CD4-positive, alpha-beta T cell treated with Interleukin-6 at 100 ng/mL for 8 hours (primary cell): ENCODE measurements at places on chromosomes 16 and 17.

DNA sequence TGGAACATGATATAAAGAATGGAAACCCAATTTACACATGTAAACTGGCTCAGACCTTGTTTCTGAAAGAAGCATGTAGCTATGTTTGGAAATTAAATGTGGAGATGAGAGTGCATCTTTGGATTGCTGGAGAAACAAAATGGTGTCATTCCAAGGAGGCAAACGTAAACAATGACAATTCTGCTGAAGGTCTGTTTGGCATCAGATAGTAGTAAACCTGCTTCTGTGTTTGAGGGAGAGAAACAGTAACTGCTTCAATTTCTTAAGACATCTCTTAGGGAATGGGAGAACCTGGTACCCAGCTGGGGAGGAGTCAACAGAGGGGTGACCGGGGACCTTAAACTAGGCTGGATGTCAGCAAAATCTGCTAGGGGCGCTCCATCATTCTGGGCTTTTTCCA, 23.5 kb downstream of the GPRC5B start:
- DNase-seq: no peak

- no peak for DNase-seq
Measured at GRCh38 chr16:13029786-13030185, 128.4 kb downstream of the SHISA9 start.

DNA sequence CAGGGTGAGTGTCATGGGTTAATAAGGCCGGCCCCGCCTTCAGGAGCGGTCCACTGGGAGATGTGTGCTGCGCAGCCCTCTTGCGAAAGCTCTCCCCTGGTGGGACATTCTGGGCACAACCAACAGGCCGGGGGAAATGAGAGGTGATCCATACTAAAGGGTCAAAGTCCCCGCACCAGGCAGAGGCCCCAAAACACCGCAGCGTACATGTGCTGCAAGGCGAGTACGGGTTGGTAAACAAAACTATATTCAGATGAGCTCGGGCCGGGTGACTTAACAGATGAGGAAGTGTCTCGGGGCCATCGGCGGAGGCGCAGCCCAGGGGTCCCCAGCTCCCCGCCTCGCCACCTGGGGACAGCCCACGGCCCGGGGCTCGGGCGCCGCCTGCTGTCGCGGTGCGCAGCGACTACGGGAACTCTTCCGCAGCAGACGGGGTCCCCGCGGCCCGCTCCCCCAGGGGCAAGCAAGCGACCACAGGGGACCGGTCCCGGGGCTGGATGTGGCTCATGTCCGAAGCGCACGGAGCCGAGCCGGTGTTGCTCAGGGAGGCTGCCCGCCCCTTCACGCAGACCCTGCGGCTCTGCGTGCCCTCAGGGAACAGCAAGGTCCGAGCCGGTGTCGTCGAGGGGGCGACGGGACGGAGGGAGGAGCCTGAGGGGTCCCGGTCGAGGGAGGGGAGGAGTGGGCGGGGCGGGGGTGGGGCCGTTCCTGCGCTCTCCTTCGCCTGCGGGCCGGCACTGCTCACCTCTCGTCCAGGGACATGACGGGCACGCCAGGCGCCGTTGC, at the start of gene RAB37:
Gene RAB37, plus strand, starts transcription at position 744 of the 786 bp plus-strand sequence. Its CDS starts 17 bp downstream, at position 761.
- peak; percentile 40 for DNase-seq

DNA sequence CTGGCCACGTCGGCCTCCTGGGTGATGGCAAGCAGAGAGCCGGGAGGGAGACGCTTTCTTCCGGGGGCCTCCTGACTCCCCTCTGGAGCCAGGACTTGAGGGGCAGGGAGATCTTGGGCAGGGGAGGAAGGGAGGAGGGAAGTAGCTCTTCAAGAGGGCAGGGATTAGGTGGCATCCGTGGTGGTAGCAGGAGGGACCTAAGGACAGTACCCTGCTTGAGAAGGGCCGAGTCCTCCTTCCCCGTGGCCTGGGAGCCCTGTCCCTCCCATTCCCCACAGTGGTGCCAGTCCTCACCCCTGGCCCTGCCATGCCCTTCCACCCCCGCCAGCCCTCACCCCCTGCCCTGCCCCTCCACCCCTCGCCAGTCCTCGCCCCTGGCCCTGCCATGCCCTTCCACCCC, 12.6 kb downstream of the TAX1BP3 start:
- no peak for DNase-seq

GRCh38 chr17:38415250-38416194, 12.7 kb upstream of the ARHGAP23 start:
- DNase-seq: no peak

- no peak for DNase-seq
Measured at GRCh38 chr16:14002416-14002990, 68.6 kb upstream of the MRTFB start.
